ENCODE measurements at places on chromosomes 5 and 9.

DNA sequence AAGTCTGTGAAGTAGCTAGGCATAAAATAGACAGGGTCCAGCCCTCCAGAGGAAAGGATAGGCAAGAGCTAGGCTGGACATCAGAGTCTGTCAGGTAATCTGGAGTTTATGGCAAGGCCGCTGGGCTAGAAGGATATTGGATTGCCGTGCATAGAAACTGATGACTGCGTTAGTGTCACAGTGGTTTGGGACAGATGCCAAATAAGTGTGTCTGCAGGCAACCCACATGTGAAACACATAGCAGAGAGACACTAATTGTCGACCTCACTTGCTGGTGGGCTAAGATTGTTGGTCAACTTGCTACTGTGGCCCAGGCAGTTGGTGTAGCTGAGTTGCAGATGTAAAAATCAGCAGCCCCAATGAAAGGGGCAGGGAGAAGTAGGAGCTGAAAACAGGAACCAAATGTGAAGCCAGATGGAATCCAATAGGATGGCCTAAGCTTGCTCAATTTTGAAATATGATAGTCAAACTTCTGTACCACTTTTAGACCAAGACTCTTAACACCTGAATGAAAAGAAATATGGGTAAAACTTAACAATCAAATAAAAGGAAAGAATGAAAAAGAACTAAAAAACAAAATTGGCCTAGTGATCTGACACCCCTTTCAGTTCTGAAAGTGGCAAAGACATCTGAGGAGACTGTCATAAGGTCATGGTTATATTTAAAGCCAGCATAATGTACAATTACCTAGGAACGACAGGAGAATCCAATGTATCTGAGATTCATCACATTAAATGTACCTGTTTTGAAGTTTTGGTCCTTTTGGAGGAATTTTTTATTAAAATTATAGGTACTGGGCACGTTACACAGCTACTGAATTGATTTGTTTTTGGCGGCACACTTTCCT, 243.3 kb upstream of the ACTBL2 start:
- DNase-seq, result no peak

DNA sequence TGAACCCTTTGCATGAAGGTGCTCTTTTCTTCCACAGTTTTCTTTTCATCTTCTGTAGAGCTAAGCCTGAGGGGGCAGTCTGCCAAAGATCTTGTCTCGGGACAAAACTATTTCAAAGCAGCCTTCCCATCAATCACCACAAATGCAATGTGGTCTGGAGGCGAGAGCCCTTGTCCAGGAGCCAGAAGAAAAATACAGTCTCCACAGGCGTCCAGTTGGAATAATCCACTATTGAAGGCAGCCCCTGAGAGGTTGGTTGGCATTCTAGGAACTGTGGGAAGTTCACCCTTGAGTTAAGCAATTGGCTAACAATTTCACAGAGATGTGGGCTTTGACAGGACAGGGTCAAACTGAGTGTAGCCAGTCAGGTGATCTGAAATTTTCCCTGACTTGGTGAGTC, 72.0 kb downstream of the SEMA6A start:
- no peak for DNase-seq

DNA sequence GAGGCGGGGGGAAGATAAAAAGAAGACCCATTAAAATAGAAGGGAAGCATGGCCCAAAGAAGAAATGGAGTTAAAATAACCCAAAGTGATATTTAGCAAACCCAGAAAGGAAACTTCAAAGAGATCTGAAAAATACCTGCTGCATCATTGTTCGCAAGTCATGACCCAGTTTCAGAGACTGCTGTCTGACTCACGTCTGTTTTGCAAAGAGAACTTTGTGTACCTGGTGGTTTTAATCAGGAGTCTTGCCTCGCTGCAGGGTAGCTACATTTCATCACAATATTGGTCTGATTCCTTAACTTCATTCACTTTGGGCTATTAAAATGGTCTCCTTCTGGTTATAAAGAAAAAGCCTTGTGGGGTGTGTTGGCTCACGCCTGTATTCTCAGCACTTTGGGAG, 461.1 kb upstream of the DAP start:
- no peak for DNase-seq

- no peak for DNase-seq
Measured at GRCh38 chr9:136686794-136687711, at the start of gene AGPAT2. TSS of gene AGPAT2 (minus strand) at chr9:136687457. CDS start at chr9:136687357, 100 bp downstream.

- DNase-seq, result no peak
Measured at GRCh38 chr9:10773136-10773535, 160.3 kb upstream of the PTPRD start.

- DNase-seq, result no peak
Measured at GRCh38 chr9:10252174-10252573, 360.6 kb downstream of the PTPRD start.

DNA sequence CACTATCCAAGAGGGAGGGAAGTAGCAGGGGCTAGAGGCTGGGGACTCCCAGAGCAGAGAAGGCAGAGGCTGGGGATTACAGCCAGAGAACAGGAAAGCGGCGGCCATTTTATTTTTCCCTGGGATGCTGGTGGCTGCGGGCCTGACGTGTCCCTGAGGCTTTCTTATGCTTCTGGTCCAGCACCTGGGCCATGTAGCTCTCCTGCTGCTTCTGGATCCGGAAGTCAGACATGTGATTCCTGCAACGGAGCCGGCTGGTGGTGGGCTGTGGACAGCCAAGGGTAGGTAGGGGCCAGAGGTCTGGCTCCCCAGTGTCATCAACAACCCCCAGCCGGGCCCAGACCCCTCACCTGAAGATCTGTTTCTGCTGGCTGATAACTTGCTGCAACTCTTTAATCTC, 1.8 kb upstream of the PROB1 start:
- DNase-seq, result no peak

GRCh38 chr5:157866536-157866935, 7.6 kb upstream of the CLINT1 start:
- no peak for DNase-seq

DNA sequence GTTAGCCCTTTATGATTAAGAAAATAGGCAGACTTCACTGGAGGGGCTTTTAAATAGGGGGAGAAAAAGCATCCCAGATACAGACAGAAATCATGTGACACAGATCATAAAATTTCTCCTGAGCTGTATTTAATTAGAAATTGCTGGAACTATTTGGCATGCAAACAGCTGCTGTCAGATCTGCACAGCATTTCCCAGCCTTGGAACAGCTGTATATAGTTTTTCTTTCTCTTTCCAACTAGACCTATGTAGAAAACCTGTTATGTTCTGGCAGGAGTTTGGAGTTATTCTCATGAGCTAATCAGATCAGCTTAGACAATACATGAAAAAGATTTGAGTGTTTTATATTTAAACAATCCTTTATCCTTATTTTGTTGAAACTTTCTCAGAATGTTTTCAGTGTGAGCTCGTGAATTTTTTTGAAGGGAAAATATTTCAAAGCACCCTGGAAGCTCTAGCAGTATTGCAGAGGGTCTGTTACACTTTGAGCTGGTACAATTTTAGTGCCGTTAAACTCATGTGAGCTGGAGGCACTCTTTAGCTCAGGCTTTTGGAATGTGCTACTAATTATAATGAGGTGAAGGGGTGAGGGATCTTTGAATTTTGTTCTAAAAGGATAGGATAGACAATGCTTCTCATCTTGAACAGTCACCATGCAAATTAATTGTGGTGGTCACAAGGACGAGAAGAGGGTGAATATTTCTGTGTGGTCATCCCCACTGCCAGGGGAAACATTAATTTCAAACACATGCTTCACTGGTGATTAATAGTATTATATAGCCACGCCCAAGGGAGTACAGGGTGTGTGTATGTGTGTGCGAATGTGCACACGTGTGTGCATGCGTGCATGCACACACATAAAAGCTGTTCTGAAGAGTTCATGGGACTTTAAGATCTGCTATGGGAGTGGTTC, 239.4 kb upstream of the FBXL7 start:
- no peak for DNase-seq

DNA sequence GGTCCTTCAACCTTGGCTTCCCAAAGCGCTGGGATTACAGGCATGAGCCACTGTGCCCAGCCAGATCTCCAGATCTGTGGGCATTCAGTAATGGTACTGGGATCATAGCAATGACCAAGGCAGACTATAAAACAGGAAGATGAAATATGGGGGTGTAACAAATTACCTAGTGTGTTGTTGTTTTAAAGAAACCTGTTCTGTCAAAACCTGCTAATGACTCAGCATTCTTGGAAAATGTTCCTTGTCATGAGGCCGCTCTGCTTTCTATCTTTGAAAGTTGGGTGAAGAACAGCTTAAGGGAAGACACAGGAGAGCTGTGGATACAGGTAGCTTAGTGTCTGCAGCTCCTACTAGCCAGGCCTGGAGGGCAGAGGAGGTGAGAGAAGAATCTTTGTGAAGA, 19.4 kb downstream of the TARS1 start:
- DNase-seq, result no peak

DNA sequence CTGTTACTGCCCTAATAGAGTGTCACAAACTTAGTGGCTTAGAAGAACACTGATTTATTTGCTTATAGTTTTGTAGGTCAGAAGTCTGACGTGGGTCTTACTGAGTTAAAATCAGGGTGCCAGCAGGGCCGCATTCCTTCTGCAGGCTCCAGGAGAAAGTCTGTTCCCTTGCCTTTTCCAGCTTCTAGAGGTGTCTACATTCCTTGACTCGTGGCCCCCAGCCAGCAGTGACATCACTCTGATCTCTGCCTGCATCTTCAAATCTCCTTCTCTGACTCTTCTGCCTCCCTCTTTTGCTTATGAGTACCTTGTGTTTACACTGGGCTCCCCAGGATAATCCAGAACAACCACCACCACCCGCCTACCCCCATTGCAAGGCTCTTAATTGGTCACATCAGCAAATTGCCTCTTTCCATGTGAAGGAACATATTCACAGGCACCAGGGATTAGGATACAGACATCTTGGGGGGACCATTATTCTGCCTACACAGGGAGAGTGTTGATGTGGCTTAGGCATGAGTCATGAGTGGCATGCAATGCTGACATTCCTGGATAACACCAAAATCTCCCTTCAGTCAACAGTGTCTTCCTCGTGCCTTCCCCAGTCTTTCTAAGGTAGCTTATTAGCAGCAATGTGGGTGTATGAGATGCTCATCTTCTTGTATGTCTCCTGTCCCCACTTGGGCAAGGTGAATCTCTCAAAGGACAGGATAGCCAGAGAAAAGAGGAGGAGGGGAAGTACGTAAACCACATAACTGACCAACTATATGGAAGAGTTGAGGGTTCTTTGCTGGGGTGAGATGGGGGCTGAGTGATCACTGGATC, 24.4 kb downstream of the CYFIP2 start:
- peak; percentile 31 for DNase-seq

GRCh38 chr5:178429156-178429468, 161.1 kb downstream of the COL23A1 start:
- no peak for DNase-seq

DNA sequence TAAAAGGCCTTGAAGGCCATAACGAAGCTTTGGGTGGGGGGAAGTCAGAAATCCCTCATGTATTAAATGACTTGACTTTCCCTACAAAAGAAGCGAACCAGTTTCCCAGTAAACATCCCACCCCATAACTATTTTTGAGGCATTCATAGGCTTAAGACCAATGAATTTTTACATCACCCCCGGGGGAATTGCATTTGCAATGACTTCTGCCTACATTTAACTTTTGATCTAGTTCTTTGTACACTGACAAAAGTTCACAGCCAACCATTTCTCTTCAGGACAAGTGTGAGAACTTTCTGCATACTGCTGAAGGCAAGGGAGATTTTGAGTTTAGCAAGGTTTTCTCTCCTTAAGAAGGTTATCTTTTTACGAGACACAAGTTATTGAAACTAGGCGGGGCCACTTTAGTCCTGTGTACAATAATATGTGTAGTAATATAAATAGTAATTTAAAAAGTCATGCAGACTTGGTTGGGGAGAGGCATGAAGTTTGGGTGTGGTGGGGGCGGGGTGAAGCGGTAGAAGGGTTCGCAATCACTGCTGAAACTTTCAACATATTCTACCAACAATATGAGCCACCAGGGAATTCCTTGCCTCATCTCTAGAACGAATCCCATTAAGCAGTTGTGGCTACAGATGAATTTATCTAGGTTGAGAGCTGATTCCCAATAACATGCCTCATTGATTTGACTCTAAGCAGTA, 2.5 kb downstream of the TJP2 start:
- no peak for DNase-seq

DNA sequence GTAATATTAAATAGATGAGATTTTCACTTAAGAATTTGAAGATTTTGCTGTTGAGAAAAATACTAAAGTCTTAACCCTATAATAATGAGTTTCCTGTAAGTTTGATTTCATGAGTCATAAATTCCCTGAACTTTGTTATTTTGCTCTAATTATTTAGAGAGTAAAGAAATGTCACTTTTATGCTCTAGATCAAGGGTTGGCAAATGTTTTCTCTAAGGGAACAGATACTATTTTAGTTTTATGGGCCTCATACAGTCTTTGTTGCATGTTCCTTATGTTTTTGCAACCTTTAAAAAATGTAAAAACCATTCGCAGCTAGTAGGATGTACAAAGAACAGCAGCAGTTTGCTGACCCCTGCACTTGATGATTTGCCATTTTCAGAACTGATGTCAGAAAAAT, 480 bp upstream of the TXNDC8 start:
- DNase-seq, result no peak

DNA sequence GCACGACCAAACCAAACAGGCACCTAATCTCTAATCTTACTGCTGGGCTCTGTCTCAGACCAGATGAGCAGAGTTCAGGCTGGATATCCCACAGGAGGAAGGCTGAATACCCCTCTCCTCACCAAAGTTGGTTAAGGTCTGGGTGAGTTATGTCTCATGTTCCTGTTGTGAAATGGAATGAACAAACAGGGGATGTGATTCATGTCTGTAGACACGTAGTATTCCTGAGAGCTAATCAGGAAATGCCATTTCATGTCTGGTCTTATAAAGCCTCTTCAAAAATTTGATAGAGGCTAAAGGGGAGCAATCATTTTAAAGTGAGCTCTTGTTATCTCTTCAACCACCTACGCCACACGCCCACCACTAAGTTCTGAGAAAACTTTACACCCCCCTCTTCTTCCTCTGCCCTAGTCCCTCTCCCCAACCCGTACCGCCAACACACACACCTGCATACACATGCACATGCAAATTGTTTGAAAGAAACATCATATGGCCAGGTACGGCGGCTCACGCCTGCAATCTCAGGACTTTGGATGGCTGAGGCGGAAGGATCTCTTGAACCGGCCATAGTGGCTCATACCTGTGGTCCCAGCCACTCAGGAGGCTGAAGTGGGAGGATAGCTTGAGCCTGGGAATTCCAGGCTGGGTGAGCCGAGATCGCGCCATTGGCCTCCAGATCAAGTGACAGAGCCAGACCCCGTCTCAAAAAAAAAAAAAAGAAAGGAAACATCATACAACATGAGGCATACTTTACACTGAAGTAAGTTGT, 69.8 kb upstream of the RAI14 start:
- DNase-seq, result peak; percentile 99

DNA sequence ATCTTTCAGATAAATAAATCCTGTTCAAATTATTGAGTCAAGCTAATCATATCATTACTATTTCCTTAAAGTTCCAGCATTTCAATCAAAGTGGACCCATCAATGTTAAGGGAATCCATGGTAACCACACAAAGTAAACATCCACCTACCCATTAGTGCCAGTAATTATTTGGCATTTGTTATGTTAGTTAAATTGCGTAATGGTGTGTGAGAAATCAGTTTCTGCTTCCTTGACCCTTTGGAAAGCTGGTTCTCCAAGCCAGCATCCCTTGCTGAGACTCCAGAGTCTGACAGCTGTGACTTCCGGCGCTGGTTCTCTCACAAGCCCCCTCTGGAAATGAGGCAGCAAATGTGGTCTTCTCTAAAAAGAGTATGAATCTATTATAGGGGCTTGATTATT, 308.6 kb upstream of the EFNA5 start:
- DNase-seq, result no peak
